ENCODE measurements at places on chromosomes 7 and 10. TPM values are rescaled to one million over a fixed set of nuclear protein-coding genes. Genes with fewer than 3 reads are reported as not detected.

DNA sequence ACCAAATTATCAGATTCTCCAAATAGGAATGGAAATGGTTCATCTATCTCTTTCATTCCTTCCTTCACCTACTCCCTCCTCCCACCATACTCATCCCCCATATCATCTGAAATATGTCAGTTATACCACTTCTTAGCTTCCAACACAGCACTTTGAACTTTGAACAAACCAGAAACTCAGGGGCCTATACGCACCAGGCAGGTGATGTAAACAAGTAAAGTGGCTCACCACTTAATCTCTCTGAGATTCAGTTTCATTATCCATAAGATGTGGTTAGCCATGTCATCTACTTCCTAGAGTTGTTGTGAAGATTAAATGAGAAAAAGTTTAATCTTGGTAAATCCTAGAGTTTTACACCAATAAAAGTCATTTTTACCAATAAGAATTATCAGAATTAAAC, 65.9 kb upstream of the LRRN3 start:
- no peak overlapping the region for H3K4me3 ChIP-seq
- no peaks in the 10 kb centered on the region for H3K36me3 ChIP-seq
- DNase-seq: no peak
- no peaks in the 10 kb centered on the region for H3K27me3 ChIP-seq
- H3K27ac ChIP-seq: no peak overlapping the region

GRCh38 chr10:35650894-35651293, 8.8 kb upstream of the FZD8 start:
- no peak overlapping the region for H3K27ac ChIP-seq
- no peak overlapping the region for H3K4me3 ChIP-seq
- H3K36me3 ChIP-seq: no peaks in the 10 kb centered on the region
- no peak for DNase-seq
- H3K27me3 ChIP-seq: no peaks in the 10 kb centered on the region

DNA sequence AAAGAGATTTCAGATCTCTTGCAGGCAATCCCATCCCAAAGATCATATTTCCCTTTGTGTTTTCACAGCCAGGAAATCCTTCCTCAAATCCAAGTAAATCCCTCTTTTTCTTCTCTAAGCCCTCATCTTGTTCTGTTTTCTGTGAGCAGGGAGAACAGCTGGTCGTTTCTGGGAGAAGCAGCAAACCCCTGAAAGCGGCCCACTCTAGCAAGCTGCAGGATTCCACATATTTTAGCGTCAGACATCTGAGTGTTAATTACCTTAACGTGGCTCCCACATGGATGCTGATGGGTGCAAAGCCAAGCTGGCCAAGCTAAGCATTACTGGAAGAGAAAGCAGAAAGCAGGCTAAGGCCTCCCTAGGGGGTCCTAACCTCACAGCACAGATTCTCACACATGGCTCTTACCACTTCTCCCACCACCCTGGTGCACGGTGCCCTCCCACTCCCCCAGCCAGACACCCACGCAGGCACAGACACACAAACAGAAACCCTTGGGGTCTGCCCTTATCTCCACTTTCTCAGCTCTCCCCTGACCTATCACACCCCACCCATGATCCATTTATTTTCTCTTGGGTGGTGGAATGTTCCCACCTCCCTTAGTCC, 551.0 kb upstream of the AUTS2 start:
- no peak for DNase-seq
- no peaks in the 10 kb centered on the region for H3K27me3 ChIP-seq
- H3K27ac ChIP-seq: no peak overlapping the region
- no peak overlapping the region for H3K4me3 ChIP-seq
- no peaks in the 10 kb centered on the region for H3K4me1 ChIP-seq

DNA sequence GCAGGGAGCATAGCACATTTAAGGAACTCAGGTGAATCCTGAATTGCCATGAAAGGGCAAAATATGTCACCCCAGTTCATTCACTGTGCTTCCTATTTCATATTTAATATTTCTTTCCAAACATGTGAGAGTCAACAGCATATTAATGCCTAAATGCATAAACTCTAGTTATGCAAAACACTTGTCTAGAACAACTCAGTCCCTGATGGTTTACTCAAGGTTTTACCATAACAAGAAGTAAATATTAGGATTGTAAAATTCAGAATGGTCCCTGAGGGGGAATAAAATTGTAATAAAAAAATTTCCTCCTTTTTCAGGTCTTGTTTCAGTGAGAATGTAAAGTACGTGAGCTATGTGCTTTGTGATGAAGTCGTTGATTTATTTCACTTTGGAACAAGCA, 51.7 kb upstream of the SEPHS1 start:
- H3K27ac ChIP-seq: no peak overlapping the region
- H3K36me3 ChIP-seq: no peaks in the 10 kb centered on the region
- H3K4me1 ChIP-seq: peaks cover 6% of the 10 kb centered on the region
- DNase-seq: no peak
- no peaks in the 10 kb centered on the region for H3K27me3 ChIP-seq
- H3K4me3 ChIP-seq: no peak overlapping the region

Gene HOXA7
- total RNA-seq: 3.3 TPM

Gene CLRN3
- total RNA-seq: 98.5 TPM

GRCh38 chr10:24814568-24815313, 91.1 kb upstream of the ARHGAP21 start:
- no peak overlapping the region for H3K27ac ChIP-seq
- no peak for DNase-seq
- H3K36me3 ChIP-seq: no peaks in the 10 kb centered on the region
- H3K27me3 ChIP-seq: no peaks in the 10 kb centered on the region
- H3K4me3 ChIP-seq: no peak overlapping the region

Gene DNAJB6
- 58.2 TPM for total RNA-seq

Gene TMEM270
- not detected for total RNA-seq

Gene FAM171A1
- total RNA-seq: 28.8 TPM

All from Peyer's patch (tissue), 4 donors.